ENCODE measurements at places on chromosomes 12 and 14. TPM values are rescaled to one million over a fixed set of nuclear protein-coding genes. Genes with fewer than 3 reads are reported as not detected.

DNA sequence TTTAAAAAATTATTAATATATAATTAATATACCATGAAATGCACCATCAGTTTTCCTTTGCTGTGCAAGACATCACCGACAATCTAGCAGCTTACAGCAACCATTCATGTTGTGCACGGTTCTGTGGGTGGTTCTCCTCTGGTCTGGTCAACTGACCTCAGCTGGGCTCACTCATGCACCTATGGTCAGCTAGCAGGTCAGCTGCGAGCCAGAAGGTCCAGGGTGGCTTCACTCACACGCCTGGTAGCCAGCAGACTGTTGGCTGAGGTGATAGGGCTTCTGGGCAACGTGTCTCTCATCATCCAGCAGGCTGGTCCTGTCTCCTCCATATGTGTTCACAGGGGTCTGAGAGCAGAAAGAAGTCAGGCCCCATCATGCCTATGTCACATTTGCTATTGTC lies 210.4 kb downstream of the KIF26A start:
- DNase-seq: no peak

GRCh38 chr12:5138256-5138655 lies 94.6 kb downstream of the KCNA5 start:
- DNase-seq: no peak

- no peak for DNase-seq
These were observed 37.8 kb downstream of the SLCO1A2 start for GRCh38 chr12:21296751-21297406.

- no peak for DNase-seq
These were observed 326.7 kb downstream of the ATP23 start for GRCh38 chr12:58268069-58268468.

- DNase-seq: no peak
These were observed 211.9 kb upstream of the TBX3 start for GRCh38 chr12:114895827-114896226.

- DNase-seq: no peak
These were observed 47.7 kb upstream of the ERGIC2 start for GRCh38 chr12:29428633-29429032.

- DNase-seq: no peak
These were observed 18.4 kb downstream of the CMKLR1 start for GRCh38 chr12:108320507-108321293.

- peak; percentile 46 for DNase-seq
These were observed 5.6 kb upstream of the NPAS3 start for GRCh38 chr14:32932914-32933628.

- DNase-seq: no peak
These were observed 92.9 kb downstream of the PPP2R5C start for GRCh38 chr14:101854366-101854765.

DNA sequence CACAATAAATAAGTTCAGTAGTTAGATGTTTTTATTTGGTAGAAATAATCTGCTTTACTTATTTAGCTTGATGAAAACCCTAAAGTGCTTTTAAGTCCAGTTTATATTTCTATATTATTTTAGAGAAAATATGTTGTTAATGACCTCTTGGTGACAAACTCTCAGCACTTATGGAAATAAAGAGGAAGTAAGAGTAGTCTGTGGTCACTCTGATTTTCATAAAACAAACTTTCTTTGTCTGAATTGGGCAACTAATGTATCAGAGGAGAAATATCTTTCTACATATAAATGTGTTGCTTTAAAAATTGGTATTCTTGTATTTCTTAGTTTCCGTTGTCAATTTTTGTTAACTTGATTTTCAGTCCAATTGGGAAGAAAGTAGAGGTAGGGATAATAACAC lies 878.9 kb upstream of the SEL1L start:
- DNase-seq: no peak

DNA sequence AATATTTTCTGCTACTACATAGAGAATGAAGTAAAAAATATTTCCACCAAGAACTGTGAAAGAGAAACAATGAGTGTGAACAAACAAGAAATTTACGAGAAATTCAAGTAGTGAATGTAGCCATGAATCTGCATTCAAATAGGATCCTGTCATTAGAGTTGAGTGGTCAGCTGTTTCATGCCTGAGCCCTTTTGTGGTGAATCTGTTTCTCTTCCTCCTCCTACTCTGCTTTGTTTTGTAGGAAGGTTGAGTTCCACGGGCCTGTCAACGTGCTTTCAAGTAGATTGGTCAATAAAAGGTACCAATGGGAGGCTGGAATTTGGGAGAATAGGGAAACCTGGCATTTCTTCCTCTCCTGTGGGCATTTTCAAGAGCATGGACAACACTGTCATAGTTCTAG lies 1749.6 kb upstream of the FLRT2 start:
- DNase-seq: no peak

DNA sequence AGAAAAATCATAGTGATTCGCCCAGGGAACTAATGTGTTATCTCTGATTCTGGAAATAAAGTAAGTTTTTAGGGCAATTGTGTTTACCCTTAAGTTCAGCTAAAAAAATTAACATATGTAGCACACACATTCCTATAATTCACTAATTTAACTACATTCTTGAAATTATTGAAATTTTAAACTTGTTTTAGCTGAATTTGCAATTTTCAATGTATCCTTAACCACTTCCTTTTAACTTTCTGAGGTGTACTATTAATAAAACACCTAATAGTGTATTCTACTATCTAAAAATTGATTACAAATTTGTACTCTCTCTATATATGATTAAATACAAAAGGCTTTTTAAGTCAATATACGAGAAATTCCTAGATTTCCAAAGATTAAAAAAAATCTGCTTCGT lies 2.2 kb downstream of the KLHL28 start:
- no peak for DNase-seq

GRCh38 chr14:54108481-54109471 lies 152.2 kb upstream of the BMP4 start:
- no peak for DNase-seq

GRCh38 chr12:6950811-6951540 lies at the start of gene PTPN6:
Gene PTPN6 (plus strand): TSS chr12:6951356. CDS start chr12:6951513, 157 bp downstream.
- DNase-seq: no peak

- no peak for DNase-seq
These were observed 88.0 kb upstream of the TMEM132C start for GRCh38 chr12:128178966-128179365.

DNA sequence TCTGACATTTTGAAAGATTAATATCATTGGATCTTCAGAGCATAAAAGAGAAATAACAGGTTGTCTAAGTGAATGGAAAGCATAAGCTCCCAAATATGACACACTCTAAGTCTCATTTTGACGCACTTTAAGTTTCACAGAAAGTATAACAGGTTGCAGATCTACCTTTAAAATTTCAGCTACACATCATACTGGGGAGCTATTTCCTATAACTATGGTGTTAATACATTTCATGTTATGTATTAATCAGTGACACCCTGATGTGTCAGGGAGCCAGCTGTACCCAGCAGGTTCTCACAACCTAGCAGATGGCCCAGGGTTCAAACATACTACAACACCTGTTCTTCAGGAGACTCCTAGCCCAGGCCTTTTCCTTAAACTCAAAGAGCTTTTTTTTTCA lies 31.1 kb upstream of the TMX1 start:
- no peak for DNase-seq

GRCh38 chr12:112029301-112029700 lies 16.1 kb downstream of the ERP29 start:
- no peak for DNase-seq

DNA sequence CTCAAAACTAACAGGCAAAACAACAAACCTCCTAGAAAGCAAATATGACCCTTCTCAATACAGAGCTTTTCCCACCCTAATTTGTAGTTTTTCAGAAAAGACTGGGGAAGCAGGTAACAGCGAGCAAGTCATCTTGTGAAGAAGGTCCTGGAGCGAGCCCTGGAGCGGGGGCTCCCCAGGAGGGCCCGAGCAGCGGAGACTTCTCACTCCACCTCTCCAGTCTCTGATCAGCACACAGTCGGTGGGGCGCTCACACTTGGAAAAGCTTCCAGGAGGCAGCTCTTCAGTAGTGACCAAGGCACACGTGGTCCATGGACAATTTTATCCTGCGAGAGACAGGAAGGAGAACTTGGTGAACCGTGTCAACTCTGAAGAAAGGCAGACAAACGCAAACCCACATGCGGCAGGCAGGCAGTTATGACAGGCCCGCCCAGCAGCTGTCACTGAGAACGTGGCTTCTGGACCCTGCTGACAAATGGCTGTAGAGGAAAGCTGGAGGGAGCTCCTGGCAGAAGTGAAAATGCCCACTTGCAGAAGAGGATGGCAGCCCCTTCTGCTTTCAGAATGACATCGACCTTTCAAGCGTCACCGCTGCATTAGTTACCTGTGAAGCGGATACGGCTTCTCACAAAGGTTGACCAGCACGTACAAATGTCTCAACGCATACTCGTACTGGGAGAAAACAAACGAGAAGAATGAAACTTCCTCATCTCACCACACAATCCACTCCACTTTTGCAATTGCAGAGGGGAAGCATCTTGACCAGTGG lies 44.2 kb downstream of the LGMN start:
- no peak for DNase-seq

DNA sequence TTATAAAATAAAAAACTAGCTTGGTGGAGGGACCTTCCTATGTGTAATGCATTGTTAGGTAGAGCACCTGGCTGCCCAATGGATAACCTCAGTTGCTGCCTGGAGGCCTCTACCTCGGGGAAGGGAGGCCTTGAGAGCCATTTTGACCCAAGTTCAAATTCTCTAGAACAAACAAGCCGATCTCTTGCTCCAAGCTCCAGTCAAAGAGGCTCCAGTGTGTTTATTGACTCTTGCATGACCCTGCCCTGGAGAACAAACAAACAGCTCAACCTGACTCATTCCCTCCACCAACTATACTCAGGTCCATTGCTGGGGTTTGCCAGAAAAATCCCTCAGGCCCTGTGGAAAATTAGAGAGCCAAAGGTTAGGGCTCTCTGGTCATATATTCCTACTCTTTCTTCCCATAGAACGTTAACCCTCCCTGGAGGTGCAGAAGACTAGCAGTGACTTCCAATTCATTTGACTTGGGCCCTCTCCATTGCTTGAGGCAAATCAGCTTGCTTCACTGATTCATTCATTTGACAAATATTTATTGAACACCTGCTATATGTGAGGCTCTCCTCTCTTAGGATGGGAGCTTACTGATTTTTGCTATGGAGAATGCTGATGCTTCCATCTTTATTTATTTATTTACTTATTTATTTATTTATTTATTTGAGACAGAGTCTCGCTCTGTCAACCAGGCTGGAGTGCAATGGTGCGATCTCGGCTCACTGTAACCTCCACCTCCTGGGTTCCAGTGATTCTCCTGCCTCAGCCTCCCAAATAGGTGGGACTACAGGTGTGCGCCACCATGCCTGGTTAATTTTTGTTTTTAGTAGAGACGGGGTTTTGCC lies 73.7 kb upstream of the CISTR start:
- no peak for DNase-seq

- DNase-seq: no peak
These were observed 15.4 kb downstream of the GALNT9 start for GRCh38 chr12:132314035-132314434.

DNA sequence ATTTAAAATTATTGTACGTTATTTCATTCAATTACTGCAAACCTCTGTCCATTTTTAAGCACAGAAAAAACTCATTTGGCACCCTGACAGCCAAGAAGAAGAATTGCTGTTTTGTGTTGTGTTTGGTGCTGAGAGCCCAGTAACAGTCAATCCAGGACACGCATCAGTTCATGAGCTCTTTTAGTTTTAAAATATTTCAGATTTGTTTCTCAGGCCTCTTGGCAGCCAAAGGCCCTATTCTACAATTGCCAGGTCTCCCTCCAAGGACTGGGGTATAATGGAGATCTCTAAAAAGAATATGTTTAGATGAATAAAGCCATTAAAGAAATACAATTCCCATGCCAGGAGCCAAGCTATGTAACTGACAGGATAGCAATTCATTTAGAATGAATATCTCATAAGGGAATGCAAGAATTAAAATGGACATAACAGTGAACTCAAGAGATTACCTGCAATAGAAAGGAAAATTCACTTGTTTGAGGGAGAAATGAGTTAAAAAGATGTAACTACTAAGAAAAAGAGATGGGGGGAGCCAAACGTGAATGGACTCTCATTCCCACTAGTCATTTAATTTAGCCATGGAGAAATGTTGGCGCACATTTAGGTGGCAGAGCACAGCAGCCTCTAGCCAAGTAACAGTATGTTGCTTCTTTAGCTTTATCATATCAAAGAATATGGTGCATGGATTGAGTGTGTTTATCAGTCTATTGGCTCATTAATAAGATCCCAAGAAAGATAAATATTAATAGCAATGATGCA lies 140.6 kb upstream of the PELI2 start:
- no peak for DNase-seq

DNA sequence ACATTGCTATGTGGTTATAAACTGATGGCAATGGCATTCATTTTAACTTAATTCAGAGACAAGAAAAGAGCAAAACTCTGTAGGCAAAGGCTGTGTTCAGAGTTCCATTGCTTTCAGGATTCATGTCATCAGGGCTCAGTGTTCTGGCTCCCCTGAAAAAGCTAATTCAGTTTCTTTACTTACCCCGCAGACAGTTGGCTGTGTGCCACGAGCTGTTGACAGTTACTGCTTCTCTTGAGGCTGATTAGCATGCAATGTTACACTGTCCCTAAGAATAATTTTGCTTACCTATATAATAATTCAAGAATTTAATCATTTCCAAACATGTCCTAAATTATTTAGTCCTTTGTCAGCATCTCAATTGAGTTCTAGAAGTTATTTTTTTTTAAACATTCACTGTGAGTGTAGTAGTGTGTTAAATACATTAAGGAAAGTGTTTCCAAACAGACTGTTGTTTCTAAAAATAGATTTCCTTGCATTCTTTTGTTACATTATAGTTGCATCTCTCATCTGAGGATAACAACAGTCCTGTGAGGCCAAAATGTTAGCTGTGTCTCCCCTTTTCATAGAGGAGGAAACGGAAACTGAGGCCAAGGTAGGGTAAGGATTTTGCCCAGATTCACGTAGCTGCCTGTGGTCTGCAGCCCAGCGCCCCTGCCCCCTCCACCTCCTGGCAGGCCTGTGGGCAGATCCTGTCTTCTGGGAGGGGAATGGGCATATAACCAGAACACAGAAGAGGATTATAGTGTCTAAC lies 98.6 kb downstream of the PELI2 start:
- DNase-seq: no peak

The ACOT6 gene
- total RNA-seq: not detected

The NANOG gene
- total RNA-seq: not detected

The TAMALIN gene
- 2.4 TPM for total RNA-seq

The GZMB gene
- total RNA-seq: not detected

The ADAM21 gene
- total RNA-seq: under 0.01 TPM

The VPS37B gene
- 13.0 TPM for total RNA-seq

The SERPINA5 gene
- not detected for total RNA-seq

Data from frontal cortex (tissue), 4 donors.